Activated naive CD8-positive, alpha-beta T cell treated with anti-CD3 and anti-CD28 coated beads, Interleukin-2, amount 50 U/mL, for 24 hours (primary cell): ENCODE measurements at places on chromosomes 6 and 20.

DNA sequence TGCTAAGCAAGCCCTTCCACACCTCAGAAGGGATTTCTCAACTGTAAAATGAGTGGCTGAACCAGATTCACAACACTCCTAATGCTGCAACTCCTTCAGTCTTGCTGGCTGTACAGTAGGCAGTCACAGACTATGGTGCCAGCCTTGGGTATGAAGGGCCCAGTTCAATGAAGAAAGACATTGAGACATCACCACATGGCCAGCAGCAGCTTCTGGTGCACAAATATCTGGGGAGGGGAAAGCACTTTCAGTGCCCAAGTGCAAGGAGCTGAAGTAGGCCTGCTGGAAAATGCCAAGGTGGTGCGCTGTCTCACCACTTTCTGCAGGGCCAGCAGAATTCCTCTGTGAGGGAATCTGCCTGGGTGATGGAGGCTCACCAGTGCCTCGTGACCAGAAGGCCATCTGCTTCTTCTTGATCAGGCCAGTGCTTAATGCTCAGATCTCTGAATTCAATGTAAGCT is 1.8 kb downstream of the PLA2G7 start:
- DNase-seq, result no peak

DNA sequence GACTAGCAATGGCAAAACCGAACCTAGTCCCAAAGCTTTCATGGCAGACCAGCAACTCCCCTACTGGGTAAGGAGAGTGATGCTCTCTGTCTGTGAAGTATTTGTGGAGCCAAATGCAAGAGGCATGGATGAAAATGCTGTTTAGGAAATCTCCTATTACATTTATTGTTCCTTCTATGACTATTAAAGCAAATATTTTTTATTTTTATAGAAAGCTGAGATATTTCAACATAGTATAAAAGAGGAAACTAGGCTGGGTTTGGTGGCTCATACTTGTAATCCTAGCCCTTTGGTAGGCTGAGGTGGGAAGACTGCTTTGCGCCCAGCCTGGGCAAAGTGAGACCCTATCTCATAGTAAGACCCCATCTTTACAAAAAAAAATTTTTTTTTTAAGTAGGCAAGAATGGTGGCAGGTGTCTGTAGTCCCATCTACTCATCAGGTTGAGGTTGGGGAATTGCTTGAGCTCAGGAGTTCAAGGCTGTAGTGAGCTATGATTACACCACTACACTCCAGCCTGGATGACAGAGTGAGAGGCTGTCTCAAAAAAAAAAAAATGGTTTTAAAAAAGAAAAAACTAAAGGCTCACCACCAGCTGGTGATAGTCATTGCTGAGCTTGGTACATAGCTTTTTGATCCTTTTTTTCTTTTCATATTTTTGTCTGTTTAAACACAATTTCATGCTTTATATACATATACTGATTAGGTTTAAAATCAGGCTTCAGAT is 11.3 kb downstream of the KDM1B start:
- no peak for DNase-seq

DNA sequence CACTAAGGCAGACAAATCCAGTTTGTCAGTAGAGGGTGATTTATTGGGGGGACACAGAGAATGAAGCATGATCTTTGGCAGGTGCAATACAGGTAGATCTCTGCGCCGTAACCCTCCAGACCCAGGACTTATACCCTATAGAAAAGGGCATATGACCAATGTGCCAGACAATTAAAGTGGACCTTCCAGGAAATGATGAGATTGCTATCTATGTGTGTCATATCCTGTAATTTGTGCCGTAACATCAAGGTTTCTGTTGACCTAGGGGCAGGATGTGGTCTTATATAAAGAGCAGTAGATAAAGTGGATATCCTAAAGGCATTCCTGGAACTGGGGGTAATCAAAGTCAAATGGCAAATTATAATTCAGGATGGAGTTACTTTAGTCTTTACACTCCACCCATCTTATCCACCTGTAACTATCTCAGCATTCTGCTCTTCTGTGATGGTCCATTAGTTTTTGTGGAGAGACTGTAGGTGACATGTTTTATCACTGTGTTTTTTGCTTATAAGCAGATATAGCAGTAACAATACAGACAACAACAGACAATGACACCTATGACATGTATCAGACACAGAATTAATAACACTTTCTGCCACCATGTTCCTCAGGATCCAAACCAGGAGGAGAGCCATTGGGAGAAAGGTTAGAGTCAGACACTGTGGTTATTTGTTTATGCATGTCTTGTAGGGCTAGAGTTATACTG is 43.1 kb upstream of the ZNF337 start:
- no peak for DNase-seq

DNA sequence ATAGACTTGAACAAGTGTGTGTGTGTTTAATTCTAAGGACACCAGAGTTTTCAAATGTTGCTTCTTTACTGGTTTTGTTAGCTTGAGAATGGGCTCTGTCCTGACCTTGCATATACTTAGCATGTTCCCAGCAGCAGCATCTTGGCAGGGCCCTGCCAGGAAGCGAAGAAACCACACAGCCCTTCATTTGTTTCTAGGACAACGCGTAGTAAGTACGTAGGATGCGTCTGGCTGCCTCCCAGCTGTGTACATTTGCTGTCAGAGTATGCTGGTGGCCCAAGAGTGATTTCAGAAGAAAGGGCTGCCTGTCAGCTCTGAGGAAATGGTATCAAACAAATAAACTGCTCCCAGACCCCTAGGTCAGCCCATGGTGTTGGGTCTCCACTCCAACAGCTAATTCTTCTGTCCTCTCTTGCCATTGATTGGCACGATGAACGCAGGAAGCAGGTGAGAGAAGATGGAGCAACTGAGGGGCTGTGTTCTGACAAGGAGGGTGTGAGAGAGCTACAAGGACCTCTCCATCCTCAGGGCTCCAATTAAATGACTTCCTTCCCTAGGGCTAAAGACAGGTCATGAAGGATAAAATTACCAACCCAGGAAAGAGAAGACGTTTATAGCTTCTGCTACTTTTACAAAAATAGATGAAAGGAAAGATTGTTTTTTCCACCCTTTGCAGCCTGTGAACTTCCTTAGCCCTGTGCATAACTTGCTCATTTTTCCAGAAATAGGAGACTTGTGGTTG is 55.9 kb upstream of the HDDC2 start:
- DNase-seq, result no peak

GRCh38 chr6:164007881-164008280 is 593.4 kb downstream of the QKI start:
- DNase-seq, result no peak

DNA sequence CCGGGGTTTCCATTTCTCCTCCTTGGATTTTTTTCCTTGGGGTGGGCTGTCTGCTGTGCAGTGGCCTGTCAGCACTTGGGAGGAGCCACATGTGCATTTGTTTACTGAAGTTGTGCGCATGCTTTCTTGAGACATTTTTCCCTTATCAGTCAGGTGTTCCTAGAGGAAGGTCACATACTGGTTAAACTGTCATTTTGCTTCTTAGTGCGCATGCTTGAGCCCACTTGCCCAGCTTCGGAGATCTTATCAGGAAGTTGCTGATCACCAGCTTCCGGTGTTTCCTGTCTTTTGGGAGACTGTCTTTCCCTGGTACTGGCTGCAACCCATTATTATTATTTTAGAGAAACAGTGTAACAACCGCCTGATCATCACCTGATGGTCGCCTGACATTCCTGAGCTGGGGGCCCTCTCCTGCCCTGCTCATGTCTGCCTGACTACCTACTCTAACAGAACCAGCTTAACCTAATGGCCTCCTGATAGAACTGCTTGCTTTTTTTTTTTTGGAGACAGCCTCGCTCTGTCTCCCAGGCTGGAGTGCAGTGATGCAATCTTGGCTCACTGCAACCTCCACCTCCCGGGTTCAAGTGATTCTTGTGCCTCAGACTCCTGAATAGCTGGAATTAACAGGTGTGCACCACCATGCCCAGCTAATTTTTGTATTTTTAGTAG is 378 bp upstream of the ERVFRD-1 start:
- no peak for DNase-seq

DNA sequence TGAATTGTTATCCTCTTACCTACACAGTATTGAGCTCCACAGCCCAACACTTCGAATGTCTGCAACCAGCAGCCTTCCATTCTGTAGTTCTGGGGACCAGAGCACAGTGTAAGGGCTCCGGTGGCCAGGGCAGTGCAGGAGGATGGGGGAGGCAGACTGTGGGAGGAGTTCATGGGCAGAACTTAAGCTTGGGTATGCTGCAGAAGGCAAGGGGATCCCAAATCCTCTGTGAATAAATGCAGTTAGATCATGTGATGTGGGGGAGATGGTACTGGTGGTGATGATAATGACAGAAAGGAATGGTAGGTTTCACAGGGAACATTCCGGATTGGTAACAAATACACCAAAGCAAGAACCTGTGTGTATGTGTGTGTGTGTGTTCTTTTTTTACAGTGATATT is 26.5 kb upstream of the CNKSR3 start:
- no peak for DNase-seq

GRCh38 chr6:39273406-39273821 is 40.8 kb downstream of the KCNK17 start:
- DNase-seq, result no peak

DNA sequence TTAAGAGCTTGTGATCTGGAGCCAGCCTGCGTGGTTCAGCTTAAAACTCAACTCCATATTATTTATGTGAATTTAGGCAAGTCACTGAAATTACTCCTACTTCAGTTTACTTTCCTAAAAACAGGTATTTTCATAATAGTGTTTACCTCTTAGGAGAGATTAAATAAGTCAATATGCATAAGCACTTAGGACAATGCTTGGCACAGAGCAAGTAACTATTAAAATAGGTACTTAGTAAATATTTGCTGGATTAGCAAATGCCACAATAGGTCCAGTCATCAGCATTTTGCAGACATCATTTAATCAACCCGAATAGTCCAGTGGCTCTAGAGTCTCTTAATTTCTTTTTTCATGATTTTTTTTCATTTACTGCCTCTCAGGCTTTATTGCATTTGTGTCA is 78.6 kb upstream of the PTPRK start:
- DNase-seq, result no peak

DNA sequence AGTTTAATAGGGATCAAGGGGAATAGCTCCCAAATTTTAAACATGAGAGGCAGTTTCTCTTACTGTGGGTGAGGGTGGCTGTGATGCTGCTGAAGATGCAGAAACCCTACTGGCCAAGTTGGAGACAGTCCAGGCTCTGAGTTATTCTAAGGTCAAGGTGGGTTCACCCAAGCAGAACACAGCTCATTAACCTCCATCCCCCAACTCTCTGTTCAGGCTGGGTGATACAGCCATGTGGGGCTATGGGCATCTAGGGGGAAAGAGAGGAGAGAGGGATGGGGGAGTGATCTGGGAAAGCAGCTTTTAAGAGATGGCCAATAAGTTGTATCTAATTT is 18.9 kb upstream of the TRAM2 start:
- DNase-seq, result no peak

DNA sequence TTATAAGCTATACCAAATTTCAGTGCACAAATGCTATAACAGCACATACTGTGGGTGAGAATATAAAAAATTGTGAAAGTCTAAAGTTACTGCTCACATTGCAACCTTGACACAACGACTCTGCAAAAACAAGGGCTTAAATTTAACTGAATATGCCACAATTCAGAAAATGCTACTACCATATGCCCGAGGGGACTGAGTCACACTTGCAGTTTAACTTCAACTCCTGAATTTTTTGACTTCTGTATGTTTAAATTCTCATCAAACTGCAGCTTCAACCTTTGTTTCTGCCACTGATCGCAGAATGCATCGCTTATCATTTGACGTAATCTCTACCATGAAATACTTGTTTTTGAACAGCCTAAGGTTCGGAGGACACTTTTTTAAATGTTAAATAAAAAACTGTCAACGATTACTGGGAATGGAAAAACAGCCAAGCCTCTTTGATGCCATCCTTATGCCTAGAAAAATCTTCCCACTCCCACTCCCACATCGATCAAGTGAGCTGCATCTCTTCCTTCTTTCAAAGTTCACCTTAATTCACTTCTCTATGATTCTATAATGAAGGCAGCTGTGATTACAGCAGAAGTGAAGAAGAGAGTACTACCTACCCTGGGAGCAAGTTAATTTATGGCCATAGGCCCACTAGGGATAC is 136.5 kb downstream of the ATXN1 start:
- no peak for DNase-seq

DNA sequence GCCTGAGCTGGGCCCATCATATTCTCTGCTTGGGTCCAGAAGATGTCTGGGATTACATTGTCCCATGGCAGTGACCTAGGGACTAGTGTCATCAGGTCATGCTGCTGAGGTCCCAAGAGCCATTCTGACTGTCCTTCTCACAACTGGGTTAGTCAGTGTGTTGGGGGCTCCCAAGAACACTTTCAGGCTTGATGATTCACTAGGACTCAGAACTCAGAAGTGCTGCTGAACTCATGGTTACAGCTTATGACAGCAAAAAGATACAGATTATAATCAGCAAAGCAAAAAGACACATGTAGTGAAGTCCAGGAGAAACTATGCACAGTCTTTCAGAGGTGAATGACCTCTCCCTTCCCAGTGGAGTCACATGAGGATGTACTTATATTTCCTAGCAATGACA is 107.8 kb downstream of the SYNE1 start:
- DNase-seq, result no peak

DNA sequence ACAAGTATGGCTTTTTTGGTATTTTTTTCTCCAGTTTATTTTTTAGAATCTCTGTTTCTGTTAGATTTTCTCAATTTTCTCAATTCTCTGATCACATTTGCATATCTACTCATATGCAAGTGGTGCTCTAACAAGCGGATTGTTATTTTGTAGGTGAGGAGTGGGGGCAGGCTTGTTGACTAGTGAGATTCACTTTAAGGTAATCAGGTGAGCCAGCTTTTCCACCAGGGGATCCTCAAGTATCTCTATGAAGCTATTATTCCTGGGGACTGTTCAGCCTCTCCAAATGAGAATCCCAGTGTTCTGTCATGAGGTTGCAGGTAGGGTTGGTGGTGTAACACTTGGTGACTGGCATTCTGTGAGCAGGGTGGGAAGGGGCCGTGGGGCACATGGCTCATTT is 274.3 kb upstream of the FERMT1 start:
- no peak for DNase-seq

GRCh38 chr6:36933102-36933501 is 21.4 kb upstream of the PI16 start:
- DNase-seq, result no peak
